Brain microvascular endothelial cell (primary cell): ENCODE measurements at places on chromosomes 4 and X.
A peak's percentile ranks its signal among the peaks of the same experiment; 100 is the strongest.

DNA sequence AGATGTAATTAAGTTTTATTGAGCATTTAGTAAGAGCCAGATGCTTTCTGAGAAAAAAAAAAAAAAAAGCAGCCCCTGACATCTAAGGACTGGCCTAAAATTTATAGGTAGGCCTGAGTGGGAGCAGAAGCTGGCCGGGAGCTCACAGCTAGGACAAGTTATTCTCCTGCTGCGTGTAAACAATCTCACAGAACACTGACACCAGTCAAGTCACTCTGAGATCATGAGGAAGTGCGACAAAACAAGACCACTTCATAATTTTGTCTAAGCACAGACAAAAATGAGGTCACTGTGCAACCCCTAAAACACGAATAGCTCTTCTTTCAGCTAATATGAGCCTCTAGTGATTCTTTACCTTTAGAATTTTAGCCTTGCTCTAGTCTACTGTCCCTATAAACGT, 15.3 kb upstream of the NSUN7 start:
- no peak for DNase-seq

GRCh38 chr4:41143311-41144039, 70.9 kb downstream of the APBB2 start:
- DNase-seq, result peak; percentile 82

DNA sequence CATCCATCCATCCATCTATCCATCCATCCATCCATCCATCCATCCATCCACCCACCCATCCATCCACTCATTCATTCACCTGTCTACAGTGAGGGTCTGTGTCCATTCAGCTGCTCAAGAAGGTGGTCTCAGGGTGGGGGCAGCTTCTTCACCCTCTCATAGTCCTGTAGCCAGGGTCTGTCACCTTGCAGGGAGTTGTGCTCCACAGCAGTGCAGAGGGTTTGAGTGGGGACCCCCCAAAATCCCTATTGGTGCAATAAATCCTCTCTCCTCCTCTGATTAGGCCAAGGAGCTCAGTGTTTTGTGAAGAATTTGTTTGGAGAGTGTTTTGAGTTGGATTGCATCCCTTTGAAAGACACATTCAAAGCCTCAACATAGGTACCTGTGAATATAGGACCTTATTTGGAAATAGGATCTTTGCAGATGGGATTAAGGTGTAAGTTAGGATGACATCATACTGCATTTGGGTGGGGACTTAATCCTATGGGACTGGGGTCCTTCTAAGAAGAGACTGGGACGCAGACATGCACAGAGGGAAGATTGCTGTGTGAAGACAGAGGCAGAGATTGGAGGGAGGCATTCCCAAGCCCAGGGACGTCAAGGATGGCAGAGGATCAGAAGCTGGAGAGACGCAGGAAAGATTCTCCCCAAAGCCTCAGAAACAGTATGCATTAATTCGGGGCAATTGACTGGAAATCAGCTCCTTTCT, 12.0 kb downstream of the P2RY8 start:
- no peak for DNase-seq

- DNase-seq, result no peak
Observed at GRCh38 chrX:93169771-93170170, 503.6 kb downstream of the NAP1L3 start.

GRCh38 chrX:38192007-38192810, 28.5 kb downstream of the SRPX start:
- no peak for DNase-seq

GRCh38 chrX:16207634-16208033, 40.4 kb downstream of the MAGEB17 start:
- no peak for DNase-seq

DNA sequence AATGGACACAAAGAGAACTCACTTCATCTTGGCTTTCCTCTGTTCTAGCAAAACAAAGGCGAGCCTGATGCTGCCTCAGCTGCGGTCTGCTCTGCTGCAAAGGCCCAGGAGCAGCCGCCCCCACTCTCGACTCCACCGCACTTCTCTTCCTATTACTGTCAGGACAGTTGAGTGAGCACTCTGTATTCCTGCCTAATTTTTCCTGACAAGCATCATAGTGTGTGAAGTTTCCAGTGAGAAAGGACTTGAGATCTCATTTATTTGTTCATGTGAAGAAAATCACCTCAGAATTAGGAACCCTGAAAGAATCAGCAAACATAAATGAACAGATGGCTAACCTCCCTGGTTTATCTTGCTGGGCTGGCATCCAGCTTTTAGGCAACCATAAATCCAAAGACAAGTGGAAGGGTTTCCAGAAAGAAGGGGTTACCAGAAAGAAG, 15.6 kb downstream of the SCARB2 start:
- peak; percentile 71 for DNase-seq

DNA sequence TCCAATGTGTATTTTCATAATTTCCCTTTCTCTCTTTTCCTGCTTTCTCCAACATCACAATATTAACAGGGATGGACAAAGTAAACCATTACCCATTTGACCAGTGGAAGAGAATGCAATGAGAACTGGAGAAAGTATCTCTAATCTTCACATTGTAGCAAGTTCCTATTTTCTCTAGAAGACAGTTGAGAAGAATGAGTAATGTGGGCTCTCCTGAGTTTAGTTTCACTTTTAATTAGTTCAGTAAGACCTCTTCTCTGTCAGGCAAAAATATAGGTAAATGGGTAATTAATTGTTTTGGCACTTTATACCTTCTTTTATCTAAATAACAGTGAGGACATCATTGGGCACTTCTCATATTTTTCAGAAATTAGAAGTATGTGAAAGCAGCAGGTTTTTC, 602.0 kb downstream of the GLUD2 start:
- no peak for DNase-seq

GRCh38 chr4:35229021-35229420, 1015.3 kb downstream of the ARAP2 start:
- DNase-seq, result no peak

DNA sequence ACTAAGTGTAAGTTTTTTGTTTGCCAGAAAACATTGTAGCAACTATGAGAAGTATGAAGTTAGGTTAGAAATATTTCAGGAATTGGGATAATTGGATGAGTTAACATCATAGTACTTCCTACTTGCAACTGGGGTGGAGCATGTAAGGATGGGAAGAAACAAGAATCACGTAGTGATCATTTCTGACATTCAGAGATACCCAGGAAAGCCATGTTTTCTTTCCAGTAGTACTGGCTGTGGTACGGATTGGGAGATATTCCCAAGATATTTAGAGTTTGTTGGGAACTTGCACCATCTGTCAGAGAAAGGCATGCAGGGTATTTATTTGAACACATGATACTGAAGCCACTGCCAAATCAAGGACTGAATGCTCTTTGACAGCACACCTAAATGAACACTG, 87.6 kb upstream of the SLC4A4 start:
- DNase-seq, result no peak

DNA sequence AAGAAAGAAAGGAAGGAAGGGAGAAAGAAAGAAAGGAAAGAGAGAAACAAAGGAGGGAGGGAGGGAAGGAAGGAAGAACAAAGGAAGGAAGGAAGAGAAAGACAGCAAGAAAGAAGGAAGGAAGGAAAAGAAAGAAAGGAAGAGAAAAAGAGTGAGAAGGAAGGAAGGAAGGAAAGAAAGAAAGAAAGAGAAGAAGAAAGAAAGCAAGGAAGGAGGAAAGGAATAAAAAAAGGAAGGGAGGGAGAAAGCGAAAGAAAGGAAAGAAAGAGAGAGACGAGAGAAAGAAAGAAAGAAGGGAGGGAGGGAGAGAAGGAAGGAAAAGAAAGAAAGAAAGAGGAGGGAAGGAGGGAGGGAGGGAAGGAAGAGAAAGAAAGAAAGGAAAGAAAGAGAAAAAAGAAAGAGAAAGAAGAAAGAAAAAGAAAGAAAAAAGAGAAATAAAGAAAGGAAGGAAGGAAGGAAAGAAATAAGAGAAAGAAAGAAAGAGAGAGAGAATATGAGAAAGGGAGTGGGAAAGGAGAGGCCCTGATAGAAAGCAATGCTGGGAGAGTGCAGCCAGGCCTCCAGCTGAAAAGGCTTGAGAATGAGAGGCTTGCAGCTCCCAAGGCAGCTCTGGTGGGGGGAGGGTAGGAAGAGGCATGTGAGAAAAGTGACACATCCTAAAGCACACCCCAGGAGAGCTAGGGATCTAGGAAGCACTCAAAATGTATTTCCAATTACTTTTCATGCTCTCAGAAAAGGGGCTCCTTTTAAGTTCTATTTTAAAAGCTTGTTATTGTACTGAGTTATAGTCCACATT, 134.0 kb upstream of the ZIC3 start:
- DNase-seq, result no peak
